ENCODE measurements at places on chromosomes 12 and 14.

DNA sequence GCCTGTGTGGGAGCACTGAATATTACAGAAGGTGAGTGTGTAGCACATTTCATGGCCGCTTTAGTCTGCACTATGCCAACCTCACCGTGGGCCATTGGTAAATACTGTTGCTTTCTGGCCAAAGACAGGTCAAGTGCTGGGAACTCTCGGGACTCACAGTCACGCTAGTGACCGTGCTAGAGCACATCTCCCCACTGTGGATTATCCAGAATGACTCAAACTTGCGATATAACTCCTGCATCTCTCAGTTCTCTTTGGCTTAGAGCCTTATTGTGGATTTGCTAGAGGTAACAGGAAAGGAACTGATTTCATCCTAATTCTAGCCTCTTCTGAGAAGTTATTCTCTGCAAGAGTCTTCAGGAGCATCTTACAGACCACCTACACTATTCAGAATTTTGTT, 86.5 kb downstream of the DAD1 start:
- H3K36me3 ChIP-seq = no peaks in the 10 kb centered on the region
- no peak overlapping the region for H3K4me3 ChIP-seq
- H3K27me3 ChIP-seq = no peaks in the 10 kb centered on the region
- DNase-seq = no peak
- no peak overlapping the region for H3K27ac ChIP-seq

- H3K27me3 ChIP-seq = no peaks in the 10 kb centered on the region
- H3K4me3 ChIP-seq = no peak overlapping the region
- no peaks in the 10 kb centered on the region for H3K36me3 ChIP-seq
- H3K27ac ChIP-seq = no peak overlapping the region
- DNase-seq = no peak
Measured at GRCh38 chr12:18966954-18967353, 162.6 kb upstream of the PLEKHA5 start.

DNA sequence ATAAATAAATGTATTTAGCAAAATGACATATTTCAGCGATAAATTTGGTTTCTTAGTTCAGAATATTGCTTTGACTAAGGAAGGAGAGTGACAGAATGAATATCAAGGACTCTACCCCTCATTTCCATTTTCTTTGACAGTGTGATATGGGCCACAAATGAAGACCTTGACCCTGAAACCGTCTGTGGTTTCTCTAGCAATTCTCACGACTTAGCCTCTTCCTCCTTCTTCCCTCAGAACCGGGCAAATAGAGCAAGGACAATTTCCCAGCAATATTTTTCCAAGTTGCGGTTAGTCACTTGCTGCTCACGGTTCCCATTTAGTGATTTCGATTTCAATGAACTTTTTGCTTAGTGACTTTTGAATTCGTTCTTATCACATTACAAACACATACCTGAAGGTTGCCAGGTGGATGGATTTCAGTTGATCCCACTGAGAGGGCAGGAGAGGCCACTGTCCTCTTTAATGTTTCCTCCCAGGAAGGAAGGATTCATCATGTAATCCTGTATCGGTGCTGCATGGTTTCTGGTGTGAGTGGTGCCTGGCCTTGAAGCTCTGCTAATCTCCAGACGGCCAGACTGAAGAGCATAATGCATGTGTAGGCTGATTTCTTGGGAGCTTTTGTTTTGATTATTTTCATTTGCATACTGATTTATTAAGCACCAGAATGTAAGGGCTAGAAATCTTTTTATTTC, 77.6 kb downstream of the CHST11 start:
- no peaks in the 10 kb centered on the region for H3K36me3 ChIP-seq
- H3K4me3 ChIP-seq = no peak overlapping the region

DNA sequence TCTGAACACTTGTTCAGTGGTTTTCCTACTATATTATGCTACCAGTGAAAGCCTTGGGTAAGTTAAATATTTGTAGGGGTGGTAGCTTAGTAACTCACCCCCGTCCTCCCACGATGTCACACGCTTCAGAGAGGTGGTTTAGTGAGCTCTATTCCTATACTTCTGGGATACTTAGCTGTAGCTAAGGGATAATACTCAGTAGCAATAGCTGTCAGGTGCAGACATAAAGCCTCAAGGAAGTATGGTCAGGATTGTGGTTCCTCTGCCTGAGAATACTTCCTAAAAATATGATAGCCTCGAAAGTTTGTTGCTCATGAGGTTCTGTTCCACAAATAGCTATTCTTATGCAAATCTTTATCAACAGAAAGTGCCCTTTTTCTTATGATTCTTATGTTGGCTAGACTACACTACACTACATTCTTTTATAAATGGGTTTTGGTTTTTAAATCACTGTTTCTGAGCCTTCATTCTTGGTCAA, 11.9 kb downstream of the DLST start:
- peaks cover 11% of the 10 kb centered on the region for H3K4me1 ChIP-seq
- no peaks in the 10 kb centered on the region for H3K27me3 ChIP-seq
- no peak for DNase-seq
- H3K36me3 ChIP-seq = peaks cover 52% of the 10 kb centered on the region
- no peak overlapping the region for H3K27ac ChIP-seq

GRCh38 chr14:98348505-98348904, 923.5 kb downstream of the BCL11B start:
- no peaks in the 10 kb centered on the region for H3K36me3 ChIP-seq
- H3K4me3 ChIP-seq = no peak overlapping the region
- H3K27ac ChIP-seq = no peak overlapping the region
- H3K27me3 ChIP-seq = peaks cover 3% of the 10 kb centered on the region

DNA sequence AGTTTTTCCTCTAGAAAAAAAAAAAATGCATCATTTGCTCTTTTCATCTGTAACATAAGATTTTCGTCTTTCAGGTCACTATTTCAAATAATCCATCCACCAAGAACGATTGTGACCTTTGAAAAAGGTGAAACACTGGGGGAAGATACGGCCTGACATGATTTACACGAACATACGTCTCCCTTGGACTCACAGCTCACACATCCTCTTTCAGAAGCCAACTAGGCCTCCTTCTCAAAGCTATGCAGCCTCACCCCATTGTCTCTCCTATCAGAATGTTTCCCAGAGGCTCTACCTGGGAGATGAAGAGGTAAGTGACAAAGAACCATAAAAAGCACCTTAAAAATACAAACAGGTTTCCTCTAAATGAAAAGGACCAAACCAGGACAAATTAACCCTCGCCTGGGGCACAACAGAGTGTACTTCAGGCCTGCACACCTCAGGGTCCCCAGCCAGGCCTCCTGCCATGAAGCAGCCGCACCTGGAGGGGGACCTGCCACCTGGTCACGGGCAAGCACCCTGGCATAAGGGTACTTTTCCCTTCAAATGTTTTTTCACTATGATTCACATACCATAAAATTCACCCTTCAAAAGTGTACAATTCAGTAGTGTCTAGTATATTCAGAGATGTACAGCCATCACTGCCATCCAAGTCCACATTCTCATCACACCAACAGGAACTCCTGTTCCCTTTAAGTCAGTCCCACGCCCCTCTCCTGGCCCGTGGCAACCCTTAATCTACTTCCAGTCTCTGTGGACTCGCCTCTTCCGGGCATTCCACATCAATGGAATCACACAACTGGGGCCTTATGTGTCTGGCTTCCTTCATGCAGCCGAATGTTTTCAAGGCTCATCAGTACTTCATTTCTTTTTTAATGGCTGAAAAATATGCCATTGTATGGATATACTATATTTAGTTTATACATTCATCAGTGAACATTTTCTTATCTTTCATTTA, 5.4 kb downstream of the SLC15A4 start:
- H3K36me3 ChIP-seq = peaks cover 13% of the 10 kb centered on the region
- peaks cover 80% of the 10 kb centered on the region for H3K4me1 ChIP-seq
- H3K4me3 ChIP-seq = peak overlapping the region; percentile 47
- no peak for DNase-seq

DNA sequence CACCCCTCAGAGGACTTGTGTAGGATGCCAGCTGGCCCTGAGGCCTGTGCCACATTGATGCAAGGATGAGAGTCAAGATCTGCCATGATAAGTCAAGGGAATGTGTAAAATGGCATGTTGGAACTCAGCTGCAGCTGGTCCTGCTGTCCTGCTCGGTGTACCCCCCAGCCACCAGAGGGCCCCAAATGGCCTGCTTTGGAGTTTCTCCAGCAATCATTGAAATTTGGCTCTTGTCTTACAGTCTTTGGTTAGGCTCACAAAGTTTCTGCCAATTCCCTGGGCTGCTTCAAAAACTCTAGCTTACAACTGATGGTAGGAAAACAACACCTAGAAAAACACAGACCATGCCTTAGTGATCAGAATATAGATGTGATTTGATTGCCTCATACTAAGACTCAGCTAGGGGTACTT, 76.8 kb downstream of the HSD17B6 start:
- H3K4me1 ChIP-seq = peaks cover 56% of the 10 kb centered on the region
- H3K27me3 ChIP-seq = no peaks in the 10 kb centered on the region
- DNase-seq = no peak
- H3K36me3 ChIP-seq = no peaks in the 10 kb centered on the region
- H3K4me3 ChIP-seq = no peak overlapping the region
- H3K27ac ChIP-seq = no peak overlapping the region

DNA sequence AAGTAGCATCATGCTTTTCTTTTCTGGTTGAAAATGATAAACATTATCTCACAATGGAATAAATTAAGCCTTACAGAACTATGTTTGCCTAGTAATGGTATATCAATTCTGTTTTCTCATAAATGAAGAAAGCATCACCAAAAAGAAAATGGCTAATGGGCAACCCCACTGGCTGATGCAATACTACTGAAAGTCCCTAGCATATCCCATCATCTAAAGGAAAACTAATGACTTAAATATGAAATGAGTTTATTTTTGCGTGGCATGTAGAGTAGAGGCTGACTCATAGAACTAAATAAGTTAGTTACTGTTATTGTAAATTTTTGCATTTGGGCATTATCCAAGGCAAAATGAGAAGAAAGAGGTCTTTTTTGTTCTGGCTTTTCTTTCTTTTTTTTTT, 1156.3 kb upstream of the SEL1L start:
- no peaks in the 10 kb centered on the region for H3K27me3 ChIP-seq
- no peaks in the 10 kb centered on the region for H3K4me1 ChIP-seq
- H3K27ac ChIP-seq = no peak overlapping the region
- no peak for DNase-seq
- peaks cover 1% of the 10 kb centered on the region for H3K36me3 ChIP-seq

DNA sequence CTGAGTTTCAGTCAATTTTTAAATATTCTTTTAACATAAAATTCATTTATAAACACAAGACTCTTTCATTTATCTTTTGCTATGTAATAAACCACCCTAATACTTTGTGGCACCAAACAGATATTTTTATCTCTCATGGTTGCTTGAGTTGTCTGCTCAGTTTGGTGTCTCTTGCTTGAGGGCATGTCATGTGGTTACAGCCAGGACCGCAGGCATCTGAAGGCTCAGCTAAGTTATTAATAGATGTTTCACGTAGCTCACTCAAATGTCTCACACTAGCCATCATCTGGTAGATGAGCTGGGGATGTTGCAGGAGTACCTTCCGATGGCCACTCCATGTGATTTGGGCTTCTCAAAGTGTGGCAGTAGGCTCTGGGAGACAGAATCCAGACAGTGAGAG, 597.8 kb downstream of the ETNK1 start:
- H3K27ac ChIP-seq = no peak overlapping the region
- H3K27me3 ChIP-seq = no peaks in the 10 kb centered on the region
- H3K4me1 ChIP-seq = peaks cover 15% of the 10 kb centered on the region
- no peak for DNase-seq
- no peaks in the 10 kb centered on the region for H3K36me3 ChIP-seq
- H3K4me3 ChIP-seq = no peak overlapping the region

All from chondrocyte (in vitro differentiated cells).